ENCODE measurements at places on chromosomes 3 and 15. TPM values are rescaled to one million over a fixed set of nuclear protein-coding genes. Genes with fewer than 3 reads are reported as not detected.

The PLSCR5 gene
- total RNA-seq: not detected

The LZTFL1 gene
- 18.6 TPM for total RNA-seq

The AHSG gene
- total RNA-seq: not detected

The CDHR4 gene
- not detected for total RNA-seq

The RLBP1 gene
- not detected for total RNA-seq

The POU1F1 gene
- not detected for total RNA-seq

The CD86 gene
- total RNA-seq: not detected

The DNAH12 gene
- 0.20 TPM for total RNA-seq

The SCG3 gene
- total RNA-seq: 0.05 TPM

The ALG1L2 gene
- total RNA-seq: 0.54 TPM

The MOBP gene
- not detected for total RNA-seq

The PTPN23 gene
- total RNA-seq: 19.7 TPM

The CIDEC gene
- 37.6 TPM for total RNA-seq

The MAP3K13 gene
- total RNA-seq: 20.2 TPM

The GHSR gene
- not detected for total RNA-seq

The NR2E3 gene
- not detected for total RNA-seq

The CIAO2A gene
- total RNA-seq: 50.0 TPM

The KCNH8 gene
- not detected for total RNA-seq

The ROPN1 gene
- total RNA-seq: not detected

The CCDC50 gene
- 107 TPM for total RNA-seq

The C2CD4B gene
- 1.2 TPM for total RNA-seq

The C15orf61 gene
- 2.5 TPM for total RNA-seq

The TERB2 gene
- not detected for total RNA-seq

The STRA6 gene
- not detected for total RNA-seq

The HRG gene
- not detected for total RNA-seq

The ZNF80 gene
- not detected for total RNA-seq

The CD47 gene
- total RNA-seq: 50.8 TPM

The PRSS50 gene
- total RNA-seq: not detected

The FRMD5 gene
- total RNA-seq: 0.54 TPM

The PARP15 gene
- 0.44 TPM for total RNA-seq

The SLC22A13 gene
- not detected for total RNA-seq

The ATP8B4 gene
- total RNA-seq: 1.8 TPM

The CALML4 gene
- 1.1 TPM for total RNA-seq

The GOLGA6B gene
- not detected for total RNA-seq

The GASK1A gene
- total RNA-seq: 0.15 TPM

The OIP5 gene
- 0.88 TPM for total RNA-seq

The ROBO2 gene
- total RNA-seq: not detected

The CX3CR1 gene
- total RNA-seq: not detected

The HGD gene
- 1.0 TPM for total RNA-seq

The PLA2G4D gene
- total RNA-seq: not detected

The WDR93 gene
- total RNA-seq: not detected

The ZNF501 gene
- total RNA-seq: 3.8 TPM

The SGO1 gene
- 1.9 TPM for total RNA-seq

The LRRC34 gene
- total RNA-seq: 4.6 TPM

Measured in cardiac ventricle fibroblast (primary cell).